ENCODE measurements at places on chromosomes 11 and 22.

GRCh38 chr22:46721501-46722085, 16.5 kb downstream of the CERK start:
- DNase-seq: no peak

- DNase-seq: no peak
These were observed 15.1 kb downstream of the MYEOV start for GRCh38 chr11:69308936-69309615.

- no peak for DNase-seq
These were observed 114.5 kb downstream of the FEZ1 start for GRCh38 chr11:125381499-125382044.

DNA sequence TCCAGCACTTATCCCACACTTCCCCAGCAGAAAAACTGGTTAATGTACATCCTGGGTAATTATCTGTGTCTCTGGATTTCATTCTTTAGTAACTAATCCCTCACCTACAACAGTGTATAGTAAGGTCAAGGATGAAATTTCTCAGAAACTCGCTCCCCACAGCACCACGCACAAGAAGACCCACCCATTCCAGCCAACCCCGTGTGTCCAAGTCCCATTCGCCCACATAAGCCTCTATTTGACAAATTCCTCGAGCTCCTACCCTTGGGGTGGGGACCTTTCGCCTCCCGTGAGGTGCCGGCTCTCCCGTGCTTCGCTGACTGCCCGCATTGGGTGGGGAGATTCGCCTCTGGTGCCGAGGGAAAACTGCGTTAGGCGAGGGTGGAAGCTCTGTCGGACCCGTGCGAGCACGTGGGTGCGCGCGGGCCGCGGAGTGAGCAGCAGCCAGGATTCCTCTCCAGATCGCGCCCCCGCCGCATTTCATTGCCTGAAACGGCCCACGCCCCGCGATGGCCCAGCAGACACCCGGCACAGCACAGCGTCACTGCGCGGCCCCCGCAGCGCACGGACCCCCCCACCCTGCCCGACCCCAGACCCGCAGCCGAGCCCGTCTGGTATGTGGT, 866 bp downstream of the EXPH5 start:
- no peak for DNase-seq

GRCh38 chr11:59617876-59618275, 2.3 kb upstream of the OSBP start:
- DNase-seq: no peak

GRCh38 chr11:63866211-63866610, 27.3 kb downstream of the MARK2 start:
- DNase-seq: peak; percentile 42

- no peak for DNase-seq
These were observed 13.7 kb upstream of the NNMT start for GRCh38 chr11:114282488-114282887.

DNA sequence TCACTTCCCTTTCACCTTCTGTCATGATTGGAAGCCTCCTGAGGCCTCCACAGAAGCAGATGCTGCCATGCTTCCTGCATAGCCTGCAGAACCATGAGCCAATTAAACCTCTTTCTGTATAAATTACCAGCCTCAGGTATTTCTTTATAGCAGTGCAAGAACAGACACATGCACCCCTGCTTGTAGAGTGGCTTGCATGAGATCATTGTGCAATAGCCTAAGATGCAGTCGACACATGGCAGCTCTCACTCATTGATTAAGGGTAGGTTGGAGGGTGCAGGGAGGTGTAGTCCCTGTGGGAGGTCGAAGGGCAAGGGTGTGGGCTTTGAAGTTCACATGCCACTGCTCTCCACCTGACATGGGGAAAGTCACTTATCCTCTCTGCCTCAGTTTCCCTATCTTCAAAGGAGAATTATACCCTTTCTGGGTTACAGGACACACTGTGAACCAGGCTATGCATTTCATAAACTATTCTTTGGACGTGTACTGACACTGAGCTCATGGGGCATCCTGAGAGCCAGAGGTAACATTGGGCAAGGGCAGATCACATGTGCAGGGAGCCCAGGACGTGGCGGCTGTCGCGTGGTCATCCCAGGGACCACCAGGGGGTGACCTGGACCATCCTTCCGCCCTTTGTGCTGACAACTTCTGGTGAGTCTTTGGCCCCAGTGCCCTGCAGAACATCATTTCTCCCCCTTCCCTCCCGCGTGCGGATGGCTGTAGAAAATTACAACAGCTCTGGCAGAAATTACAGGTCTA, 69.2 kb upstream of the SHANK2 start:
- DNase-seq: no peak

GRCh38 chr11:74443071-74443864, 24.1 kb downstream of the KCNE3 start:
- DNase-seq: no peak

- DNase-seq: no peak
These were observed 1.9 kb downstream of the PIWIL3 start for GRCh38 chr22:24772493-24773220.

GRCh38 chr22:24768537-24769374, 5.8 kb downstream of the PIWIL3 start:
- DNase-seq: no peak

DNA sequence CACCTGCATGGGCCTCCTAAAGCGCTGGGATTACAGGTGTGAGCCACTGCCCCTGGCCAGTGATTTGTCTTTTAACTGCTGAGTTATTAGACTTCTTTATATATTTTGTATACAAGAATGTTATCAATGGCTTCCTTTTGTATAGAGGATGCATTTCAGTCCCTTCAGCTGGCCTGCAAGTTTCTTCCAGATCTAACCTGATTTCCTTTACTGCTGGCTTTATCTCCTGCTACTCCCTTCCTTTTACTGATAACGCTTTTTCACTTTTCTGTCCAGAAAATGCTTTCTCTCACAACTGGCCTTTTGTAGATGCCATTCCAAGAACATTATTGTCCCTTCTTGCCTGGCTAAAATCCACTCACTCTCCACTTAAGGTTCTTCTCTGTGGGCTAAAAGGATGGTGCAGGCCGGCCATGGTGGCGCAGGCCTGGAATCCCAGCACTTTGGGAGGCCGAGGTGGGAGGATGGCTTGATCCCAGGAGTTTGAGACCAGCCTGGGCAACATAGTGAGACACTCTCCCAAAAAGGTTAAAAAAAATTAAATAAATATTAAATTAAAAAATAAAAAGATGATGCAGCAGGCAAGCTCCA, 118.1 kb downstream of the NECTIN1 start:
- no peak for DNase-seq

GRCh38 chr11:121394785-121395184, 57.3 kb upstream of the SORL1 start:
- DNase-seq: no peak

GRCh38 chr22:39251762-39252460, 7.1 kb upstream of the PDGFB start:
- no peak for DNase-seq

GRCh38 chr11:117731722-117732290, 65.2 kb downstream of the DSCAML1 start:
- DNase-seq: no peak

- DNase-seq: no peak
These were observed 45.7 kb downstream of the BCL2L13 start for GRCh38 chr22:17684245-17684644.

DNA sequence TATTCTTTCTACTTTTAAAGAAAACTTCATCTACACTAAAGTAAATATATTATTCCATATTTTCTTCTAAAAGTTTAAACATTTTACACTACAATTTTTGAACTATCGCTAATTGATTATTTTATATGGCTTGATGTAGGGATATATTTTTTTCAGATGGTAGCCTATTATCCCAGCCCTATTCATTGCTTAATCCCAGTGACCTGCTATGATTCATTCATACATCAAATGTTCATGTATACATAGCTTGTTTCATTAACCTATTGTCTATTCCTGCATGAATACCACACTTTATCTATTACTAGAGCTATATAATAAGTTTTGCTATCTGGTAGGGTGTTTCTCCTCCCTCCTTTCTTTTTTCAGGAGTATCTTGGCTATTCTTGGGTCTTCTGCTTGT, 5.0 kb upstream of the ROBO4 start:
- no peak for DNase-seq

DNA sequence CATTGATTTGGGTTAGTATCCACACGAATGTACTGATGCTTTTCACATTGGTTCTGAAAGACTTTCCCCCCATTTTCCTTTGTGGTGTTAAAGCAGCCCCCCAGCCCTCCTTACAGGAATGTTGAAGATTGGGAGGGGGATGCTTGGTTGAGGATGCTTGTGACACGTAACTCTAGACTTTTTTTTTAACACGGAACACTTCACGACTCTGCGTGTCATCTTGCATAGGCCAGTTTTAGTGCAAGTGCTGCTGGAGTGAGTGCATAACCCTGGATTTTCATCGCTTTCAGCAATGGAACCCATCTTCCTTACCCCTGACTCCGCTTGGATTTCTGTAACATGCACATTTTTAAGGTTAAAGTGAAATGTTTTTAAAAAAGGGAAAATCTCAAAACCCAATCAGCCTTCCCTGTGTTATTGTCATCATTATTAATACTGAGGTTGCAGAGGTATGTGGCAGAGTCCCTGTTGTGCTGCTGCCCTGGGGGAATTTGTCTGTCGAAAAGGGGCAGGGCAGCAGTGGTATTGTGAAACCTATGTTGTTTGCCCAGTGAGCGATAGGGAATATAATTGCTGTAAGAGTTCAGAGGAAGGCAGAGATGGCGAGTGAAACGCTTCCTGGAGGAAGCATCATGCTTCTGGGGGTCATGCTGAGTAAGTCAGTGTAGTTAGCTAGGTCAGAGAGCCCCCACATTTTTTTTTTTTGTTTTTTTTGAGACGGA, 12.1 kb downstream of the CECR2 start:
- no peak for DNase-seq

DNA sequence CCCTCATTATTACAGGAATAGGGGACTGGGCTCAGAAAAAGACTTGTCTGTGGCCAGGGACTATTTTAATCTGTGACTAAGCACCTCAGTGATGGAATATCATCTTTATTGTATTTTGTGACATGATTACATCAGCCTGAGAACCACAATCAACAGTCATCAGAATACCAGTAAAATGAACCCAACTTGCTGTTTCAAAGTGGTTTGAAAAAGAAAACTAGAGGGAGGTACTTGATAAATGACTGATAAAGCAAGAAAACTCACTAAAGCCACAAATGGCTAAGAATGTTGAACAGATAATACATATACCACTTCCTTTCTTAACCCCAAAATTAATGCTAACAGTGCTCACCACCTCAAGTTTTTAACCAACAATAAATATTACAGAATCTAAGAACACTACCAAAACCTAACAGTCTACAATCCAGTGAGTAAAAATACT, 155.7 kb downstream of the ATG16L2 start:
- DNase-seq: no peak

DNA sequence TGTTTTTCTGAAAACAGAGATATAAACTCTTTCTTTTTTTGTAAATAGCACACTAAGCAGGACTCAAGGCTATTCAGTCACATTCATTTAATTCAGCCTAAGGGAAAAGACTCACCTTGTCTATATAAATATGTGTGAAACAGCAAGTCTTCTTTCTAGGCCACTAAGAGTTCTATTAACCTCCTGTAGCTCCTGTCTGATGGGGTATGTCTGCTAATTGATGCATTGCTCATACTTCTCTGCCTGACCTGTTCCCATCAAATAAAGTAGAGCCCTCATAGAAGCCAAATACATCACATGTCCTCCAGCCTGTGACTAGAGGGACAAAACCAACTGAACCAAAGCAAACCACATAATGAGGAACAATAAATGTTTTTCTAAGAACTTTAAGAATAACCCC, 68.2 kb downstream of the MSANTD4 start:
- DNase-seq: no peak

GRCh38 chr11:103730131-103730940, 306.1 kb upstream of the DDI1 start:
- no peak for DNase-seq

DNA sequence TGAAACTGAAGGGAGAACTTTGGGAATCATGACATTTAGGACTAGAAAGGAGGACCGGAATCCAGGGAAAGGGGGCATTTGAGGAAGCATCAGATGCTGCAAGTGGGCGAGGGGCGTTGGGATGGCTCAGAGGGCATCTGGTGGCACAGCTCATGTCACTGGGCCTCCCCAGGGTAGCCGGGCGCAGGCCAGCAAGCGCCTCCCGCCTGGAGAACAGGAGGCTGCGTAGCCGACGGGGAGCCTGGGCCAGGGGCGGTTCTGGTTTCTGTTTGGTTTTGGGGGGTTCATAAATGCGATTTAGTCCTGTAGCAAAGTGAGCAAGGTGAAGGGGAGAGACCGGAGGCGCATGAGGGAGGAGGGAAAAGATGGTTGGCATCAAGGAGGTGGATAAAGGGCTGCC, 443 bp upstream of the ST14 start:
- DNase-seq: no peak

GRCh38 chr11:66468691-66469090, 2.0 kb downstream of the PELI3 start:
- no peak for DNase-seq

GRCh38 chr11:82533628-82534327, 199.9 kb downstream of the FAM181B start:
- DNase-seq: no peak

DNA sequence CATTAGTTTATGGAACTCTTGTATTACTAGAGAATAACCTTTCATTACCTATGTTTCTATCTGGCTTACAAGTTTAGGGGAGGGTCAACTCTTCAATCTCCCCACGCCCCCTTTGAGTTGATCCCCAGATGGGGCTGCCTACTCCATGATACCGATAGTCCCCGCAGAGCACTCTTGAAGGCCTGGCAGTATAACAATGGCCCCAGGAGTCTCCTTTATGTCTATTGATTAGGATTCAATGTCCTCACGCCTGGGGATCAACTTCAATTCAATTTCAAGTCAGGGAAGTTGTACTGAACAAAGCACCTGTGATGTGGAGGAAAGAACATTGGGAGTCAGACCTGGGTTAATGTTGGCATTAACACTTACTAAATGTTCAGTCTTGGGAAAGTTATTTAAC, 520.2 kb downstream of the METTL15 start:
- no peak for DNase-seq

GRCh38 chr22:42069801-42070516, 653 bp downstream of the NAGA start:
- no peak for DNase-seq

- DNase-seq: no peak
These were observed 399.4 kb downstream of the LUZP2 start for GRCh38 chr11:24896118-24896835.

GRCh38 chr11:27395556-27396258, 32.7 kb upstream of the CCDC34 start:
- no peak for DNase-seq

GRCh38 chr11:85821636-85822035, 10.7 kb upstream of the SYTL2 start:
- DNase-seq: no peak

All from stimulated activated CD4-positive, alpha-beta T cell treated with anti-CD3 and anti-CD28 coated beads, Interleukin-1b, Interleukin-23, amount 100 ng/mL, for 1 hour (primary cell).